SIG-M5 (cell line): ENCODE measurements at places on chromosomes 6 and 20.

GRCh38 chr6:14002176-14002947, 77.6 kb downstream of the RNF182 start:
- DNase-seq: no peak

DNA sequence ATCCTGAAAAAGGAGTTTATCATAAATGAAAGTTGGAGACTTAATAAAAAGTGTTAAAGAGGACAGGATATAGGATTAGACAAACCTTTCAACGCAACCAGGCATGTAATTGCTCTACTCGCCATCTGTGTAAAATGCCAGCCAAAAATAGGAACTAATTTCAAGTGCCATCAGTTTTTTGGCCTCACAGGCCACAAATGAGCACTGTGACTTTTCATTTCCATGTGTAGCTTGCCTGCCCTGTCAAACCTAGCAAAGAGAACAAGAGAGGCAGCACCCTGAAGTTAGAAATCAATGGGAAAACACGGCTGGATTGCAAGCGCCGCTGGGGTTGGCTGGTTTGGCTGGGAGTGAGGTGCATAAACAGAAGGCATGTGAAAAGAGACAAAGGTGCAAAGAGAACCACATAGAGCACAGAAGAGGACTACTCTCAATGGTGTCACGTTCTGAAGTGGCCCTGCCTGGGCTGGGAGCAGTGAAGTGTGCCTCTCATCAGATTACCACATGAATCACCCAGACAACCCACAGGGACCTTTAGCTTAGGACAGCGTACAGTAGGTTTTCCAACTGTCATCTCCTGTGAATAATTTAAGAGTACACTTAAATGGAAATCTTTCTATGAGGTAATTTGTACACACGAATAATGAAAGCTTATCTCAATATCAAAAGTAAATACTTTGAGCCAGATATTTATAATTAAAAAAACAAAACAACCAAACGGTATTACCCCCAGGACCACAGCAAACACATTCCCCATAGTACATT, 78.0 kb upstream of the NHSL1 start:
- no peak for DNase-seq

- DNase-seq: no peak
Measured at GRCh38 chr6:43532201-43532600, 15.3 kb downstream of the POLR1C start.

DNA sequence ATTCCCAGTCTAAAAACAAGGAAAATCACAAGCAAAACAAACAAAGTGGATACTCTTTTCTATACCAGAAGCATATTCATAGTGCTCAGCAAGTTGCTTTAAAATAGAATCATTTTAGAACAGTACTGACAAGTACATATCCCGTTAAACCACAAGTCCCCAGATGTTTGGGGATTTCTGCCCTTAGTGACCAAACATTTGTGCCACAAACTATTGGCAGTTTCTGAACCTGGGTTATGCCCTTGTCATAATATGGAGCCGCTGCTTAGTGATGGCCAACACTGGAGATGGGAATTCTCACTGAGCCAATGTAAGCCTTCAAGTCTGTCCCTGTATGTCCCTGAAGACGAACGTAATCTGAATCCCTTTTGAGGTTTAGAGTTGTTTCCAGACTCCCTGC, 436.7 kb upstream of the JAG1 start:
- no peak for DNase-seq

DNA sequence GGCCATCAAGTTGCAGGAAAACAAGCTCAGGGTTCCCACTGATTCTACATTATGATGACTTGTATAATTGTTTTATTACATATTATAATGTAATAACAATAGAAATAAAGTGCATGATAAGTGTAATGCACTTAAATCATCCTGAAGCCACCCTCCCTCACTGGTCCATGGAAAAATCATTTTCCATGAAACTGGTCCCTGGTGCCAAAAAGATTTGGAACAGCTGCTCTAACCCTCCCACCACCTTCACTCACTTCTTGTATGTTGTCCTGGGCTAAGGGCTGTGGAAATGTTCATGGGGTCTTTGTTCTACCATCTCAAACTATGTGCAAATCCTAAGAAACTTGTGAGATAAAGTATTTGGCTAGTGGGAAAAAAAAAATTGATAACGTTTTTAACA, 133.8 kb downstream of the LRRC1 start:
- no peak for DNase-seq

GRCh38 chr20:37640600-37641561, 52.9 kb upstream of the CTNNBL1 start:
- no peak for DNase-seq

- DNase-seq: no peak
Measured at GRCh38 chr6:10314163-10314955, 100.5 kb downstream of the TFAP2A start.

DNA sequence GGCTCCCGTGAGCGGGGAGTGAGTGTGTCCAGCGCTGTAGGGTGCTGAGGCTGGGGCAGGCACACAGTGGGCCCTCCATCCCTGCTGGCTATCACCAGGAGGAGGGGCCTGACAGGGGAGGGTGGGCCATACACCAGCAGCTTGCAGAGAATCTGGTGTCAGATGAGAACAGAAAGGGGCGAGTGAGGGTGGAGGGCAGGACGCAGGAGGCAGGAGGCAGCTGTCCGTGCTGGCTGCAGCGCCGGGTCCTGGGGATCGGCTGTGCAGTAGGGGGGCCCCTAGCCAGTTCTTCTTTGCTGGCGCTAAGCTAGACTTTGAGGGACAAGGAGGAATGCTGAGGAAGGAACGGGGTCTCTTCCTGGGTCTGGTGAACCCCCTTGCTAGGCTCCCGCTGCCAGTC, 1.6 kb upstream of the CABLES2 start:
- DNase-seq: no peak

DNA sequence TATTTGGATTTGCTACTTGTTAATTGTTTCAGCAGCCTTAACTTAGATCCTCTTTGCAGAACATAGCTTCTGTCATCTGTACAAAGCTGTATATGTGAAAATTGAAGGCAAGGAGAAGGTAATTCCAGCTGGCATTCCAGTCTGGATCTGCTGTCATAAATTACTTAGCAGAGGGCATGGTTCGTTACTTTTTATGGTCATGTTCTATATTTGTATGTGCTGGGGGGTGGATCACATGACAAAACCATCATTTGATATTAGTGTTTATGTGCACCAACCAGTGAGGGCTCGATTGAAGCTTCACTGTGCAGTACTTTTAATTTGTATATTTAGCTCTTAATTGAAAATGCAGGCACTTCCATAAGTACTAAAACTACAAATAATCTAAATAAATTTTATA, 80.2 kb downstream of the CAP2 start:
- DNase-seq: no peak

- no peak for DNase-seq
Measured at GRCh38 chr6:43005844-43006243, 7.9 kb downstream of the MEA1 start.

GRCh38 chr6:31271641-31272357, at the start of gene HLA-C:
Gene HLA-C, minus strand, starts transcription at chr6:31272092. Its CDS starts 21 bp downstream, at chr6:31272071.
- peak; percentile 70 for DNase-seq

GRCh38 chr6:89589297-89590025, 49.1 kb downstream of the LYRM2 start:
- DNase-seq: no peak

DNA sequence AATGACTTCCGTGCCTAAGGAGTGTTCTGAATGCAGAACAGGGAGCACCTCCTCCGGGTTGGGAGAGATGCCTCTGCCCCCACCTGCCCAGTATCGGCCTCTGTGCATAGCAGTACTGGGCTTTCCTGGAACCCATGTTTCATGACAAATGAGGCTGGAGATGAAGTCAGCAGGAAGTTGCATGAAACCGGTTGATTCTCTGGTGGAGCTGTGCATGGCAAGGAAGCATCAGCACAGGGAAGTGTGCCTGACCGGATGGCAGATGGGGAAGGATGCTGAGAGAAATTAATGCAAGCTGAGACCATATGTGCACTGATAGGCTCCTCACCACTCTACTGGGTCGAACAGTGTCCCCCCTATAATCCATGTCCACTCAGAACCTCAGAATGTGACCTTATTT, 155.5 kb downstream of the CDH26 start:
- DNase-seq: no peak

- DNase-seq: no peak
Measured at GRCh38 chr20:57038608-57039440, 227.6 kb downstream of the BMP7 start.

GRCh38 chr6:141734071-141734840, 398.5 kb upstream of the GJE1 start:
- no peak for DNase-seq

DNA sequence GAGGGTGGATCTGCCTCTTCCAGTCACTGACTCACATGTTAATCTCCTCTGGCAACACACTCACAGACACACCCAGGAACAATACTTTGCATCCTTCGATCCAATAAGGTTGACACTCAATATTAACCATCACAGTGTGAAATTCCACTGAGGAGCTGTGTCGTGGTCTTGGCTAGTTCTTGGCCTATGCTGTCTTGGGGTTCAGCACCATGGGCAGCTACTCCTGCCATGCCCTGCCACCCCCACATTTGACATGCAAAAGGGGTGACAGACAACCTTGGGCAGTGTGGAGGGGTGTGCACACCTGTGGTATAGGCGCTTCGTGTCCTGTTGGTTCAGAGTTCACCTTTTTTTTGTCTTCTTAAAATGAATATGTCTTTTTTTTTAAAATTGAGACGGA, 25.8 kb downstream of the ANKRD6 start:
- no peak for DNase-seq

- no peak for DNase-seq
Measured at GRCh38 chr6:344816-345340, 46.7 kb upstream of the IRF4 start.

DNA sequence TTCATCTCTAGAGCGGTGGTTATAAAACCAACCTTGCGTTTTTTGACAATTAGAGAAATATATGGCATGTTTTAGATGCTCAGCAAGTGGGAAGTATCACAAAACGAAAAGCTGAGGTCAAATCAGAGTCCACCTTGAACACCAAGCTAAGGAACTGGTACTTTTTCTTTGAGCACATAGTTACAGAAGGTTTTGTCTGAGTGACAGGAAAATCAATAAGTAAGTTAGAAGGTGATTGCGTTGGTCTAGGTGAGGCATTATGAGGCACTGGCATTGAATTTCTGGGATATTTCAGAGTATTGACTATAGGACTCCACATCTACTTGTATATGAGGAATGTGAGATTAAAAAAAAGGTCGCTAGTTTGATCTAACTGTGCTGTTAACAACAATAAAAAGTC, 597 bp upstream of the HINT3 start:
- DNase-seq: no peak

GRCh38 chr6:44009425-44010321, 117.6 kb downstream of the MRPL14 start:
- no peak for DNase-seq

GRCh38 chr6:137111296-137112066, 62.0 kb downstream of the IL22RA2 start:
- no peak for DNase-seq

DNA sequence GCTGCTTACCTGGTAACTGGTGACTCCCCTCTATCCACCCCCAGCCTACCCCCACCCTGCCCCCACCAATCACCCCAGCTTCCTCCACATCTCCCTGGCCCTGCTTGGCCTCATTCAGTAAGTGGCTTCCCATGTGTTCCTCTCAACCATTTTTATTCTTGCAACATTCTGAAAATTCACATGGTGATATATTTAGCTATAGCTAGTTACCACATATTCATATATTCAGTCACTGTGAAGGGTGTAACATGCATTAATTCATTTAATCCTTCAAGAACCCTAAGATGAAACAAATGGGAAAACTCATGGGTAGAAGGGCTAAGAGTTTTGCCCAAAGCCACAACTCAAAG, 95.4 kb upstream of the CEP85L start:
- DNase-seq: no peak

DNA sequence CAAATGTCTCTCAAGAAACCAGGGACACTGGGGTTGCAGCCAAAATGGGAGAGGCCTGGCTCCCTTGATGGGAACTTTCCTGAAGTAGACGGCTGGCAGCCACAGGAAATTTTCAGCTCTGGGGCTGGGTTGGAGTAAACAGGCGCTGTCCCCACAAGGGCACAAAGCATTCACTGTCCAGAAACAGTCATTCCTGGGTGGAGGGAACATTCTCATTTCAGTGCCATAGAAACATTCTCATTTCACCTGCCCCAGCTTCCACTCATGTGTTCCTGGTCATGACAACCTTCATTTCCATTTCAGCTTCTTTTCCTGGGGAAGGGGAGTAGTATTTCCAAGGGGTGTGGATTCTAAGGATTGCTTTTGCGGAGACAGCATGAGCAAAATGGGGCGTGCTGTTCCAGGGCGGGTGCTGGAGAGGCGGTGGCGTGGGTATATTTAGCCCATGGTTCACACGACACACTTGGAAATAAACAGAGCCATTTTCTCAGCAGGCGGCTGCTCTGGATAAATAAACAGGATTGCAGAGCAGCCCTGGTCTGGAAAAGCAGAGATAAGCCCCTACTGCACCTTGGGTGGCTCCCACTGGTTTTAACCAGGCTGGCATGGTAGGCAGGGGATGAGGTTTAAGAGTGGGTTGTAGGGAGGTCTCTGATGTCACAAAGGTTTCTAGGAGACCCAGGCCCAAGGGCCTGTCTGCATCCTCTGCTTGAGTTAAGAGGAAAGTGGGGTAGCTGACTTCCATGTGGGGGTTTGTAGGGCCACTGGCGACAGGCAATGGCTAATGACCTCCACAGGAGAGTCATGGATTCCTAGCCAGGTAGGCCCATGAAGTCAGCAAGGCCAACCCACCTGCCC, 32.9 kb downstream of the COX4I2 start:
- DNase-seq: no peak

GRCh38 chr6:121201105-121201504, 133.2 kb downstream of the TBC1D32 start:
- no peak for DNase-seq

GRCh38 chr6:75424618-75425548, 68.7 kb downstream of the FILIP1 start:
- DNase-seq: no peak

DNA sequence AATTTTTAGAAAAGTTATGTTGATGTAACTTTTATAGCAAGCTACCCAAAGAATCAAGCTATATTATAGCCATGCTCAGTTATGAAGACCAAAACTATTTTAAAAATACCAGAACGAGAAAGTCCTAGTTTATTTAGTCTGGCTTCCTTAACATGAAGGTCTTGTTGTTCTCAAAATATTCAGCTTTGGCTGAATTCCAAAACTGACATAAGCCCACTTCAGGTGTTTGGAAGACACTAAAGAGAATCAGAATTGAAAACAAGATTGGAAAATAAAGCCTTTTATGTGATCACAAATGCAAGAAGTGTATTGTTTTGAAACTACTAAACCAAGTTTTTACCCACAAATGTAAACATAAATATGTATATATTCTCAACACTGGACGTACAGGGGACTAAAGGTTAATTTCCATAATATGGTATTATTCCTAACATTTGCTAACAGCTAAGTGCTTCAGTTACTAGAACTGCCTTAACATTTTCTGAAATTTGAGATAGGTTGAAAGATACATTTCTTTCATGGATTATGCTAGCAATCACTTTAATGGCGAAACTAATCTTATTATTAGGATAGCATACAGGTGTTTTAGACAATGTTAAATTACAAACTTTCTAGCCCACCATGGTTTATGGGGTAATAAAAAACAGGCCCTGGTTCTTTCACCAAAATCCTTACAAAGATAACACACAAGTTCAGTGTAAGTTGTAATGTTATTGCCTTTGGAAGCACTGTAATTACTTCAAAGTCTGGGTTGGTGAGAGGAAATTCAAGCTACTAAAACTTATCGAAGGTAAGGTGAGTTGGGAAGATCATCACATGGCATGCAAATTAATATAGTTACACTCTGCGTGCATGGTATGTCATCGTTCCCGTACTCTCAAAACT, 1.6 kb downstream of the MAP3K5 start:
- DNase-seq: no peak
